Ecto neural progenitor cell (in vitro differentiated cells): ENCODE measurements at places on chromosomes 7 and 10.
A peak's percentile ranks its signal among the peaks of the same experiment; 100 is the strongest.

DNA sequence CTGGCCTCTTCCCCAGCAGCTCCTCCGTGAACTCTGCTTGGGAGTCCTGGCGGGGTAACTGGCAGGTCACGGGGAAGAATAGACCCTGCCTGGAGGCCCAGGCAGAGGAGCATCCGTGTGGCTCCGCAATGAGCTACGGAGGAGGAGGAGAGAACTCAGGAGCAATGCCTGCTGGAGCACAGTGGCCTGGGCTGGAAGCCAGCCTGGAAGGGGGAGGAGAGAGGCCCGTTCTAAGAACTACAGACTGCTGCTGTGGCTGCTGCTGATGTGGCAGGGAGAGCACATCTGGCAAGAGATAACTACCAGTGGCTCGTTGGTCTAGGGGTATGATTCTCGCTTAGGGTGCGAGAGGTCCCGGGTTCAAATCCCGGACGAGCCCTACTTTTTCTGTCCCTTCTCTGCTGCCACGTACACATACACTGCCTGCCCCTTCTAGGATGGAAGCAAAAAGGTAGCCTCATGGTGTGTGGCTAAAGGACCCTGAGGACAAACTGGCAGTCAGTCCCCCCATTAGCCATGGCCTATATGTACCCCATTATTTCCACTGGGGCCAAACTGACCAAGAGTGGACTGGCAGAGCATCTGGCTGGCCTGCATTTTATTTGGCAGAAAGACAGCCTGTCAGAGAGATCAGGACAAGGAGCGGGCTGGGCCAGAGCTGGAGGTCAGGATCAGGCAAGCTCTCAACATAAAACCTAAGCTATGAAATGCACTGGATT, 7.7 kb upstream of the OPN1SW start:
- DNase-seq: peak; percentile 87

DNA sequence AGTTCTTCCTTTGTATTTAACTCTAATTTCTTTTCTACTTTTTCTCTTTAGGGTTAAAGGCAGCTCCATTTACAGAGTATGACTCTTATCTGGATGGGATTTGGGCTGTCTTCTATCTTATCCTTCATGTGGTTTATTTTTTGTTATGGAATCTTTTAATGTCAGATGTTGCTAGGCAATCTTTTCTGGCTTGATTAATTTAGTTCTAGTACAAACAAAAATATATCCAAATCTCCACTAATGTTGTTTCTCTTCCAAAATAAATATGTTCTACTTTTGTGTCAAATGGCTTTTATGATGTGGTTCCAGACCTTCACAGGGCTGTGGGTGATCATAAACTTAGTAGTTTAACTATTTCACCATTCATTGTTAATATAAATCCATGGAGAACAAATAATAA, 246.9 kb downstream of the AHR start:
- no peak for DNase-seq

DNA sequence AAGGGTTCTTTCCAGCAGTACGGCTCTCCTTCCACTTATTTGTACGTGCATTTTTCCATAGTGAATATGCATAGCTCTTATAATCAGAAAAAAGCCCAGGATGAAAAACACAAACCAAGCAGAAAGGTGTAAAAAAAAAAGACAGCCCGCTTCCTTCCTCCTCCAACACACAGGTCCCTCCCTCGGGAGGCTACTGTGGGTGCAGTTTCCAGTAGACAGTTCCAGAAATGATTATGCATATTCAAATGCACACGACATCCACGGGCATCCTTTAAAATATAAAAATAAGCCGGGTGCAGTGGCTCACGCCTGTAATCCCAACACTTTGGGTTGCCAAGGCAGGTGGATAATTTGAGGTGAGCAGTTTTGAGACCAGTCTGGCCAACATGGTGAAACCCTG, 59.9 kb downstream of the TNRC18 start:
- DNase-seq: no peak

GRCh38 chr10:10530313-10530712, 487.4 kb upstream of the CELF2 start:
- DNase-seq: no peak

DNA sequence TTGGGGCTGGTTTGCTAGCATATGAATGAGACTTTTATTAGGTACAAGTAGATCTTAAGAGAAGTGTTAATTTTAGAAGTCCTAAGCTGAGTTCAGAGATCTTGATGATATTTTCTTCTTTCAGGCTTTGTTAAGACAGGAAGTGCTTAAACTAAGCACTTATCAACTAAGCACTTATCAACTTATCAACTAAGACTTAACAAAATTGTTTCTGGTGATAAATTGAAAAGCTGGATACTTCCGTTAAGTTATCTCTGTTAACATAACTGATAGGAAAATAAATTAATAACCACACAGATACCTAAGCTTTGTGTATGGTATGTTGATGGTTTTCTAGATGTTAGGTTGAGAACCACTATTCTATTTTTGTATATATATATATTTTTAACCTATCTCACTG, 113.7 kb downstream of the PHTF2 start:
- DNase-seq: no peak

- no peak for DNase-seq
These were observed 29.6 kb downstream of the STAM start for GRCh38 chr10:17673471-17674061.

DNA sequence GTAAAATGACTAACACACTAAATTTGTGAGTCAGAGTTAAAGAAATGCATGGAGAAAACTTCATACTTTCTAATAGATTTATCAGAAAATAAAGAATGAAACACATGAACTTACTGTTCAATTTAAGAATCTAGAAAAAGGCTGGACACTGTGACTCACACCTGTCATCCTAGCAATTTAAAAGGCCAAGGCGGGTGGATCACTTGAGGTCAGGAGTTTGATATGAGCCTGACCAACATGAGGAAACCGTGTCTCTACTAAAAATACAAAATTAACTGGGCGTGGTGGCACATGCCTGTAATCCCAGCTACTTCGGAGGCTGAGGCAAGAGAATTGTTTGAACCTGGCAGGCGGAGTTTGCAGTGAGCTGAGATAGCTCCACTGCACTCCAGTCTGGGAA, 1106.2 kb upstream of the LRRN3 start:
- DNase-seq: no peak

DNA sequence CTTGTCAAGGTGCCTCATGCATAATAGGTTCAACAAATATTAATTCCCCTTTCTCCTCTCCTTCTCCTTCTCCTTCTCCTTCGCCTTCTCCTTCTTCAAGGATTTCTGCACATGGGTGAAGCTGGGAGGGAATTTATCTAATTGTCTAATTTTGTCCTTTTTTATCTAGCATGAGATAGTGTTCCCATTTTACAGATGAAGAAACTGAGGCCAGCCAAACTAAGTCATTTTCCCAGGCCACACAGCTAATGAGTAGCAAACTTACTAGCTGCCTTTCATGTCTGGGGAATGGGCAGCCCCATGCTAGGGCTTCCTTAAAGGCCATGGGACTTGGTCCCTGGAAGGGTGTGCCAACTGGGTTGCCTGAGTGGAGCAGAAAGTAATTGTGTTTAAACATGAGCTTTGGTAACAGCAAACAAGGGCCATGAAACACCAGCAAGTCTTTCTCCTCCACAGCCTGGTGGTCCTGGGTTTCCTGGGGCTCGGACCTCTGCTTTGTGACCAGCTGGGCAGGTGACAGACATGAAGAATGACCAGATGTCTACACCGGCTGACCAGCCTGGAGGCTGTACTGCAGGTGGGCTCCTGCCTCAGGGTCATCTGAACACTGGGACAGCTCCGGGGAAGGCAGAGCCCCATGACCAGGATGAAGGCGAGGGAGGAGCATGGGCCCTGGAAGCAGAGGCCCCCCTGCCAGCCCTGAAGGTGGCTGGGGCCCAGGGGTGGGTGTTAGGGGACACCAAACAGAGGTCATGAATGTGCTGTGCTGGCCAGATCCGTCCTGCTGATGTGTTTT, 138.0 kb downstream of the PTPN20 start:
- DNase-seq: no peak

GRCh38 chr7:108102671-108103312, 27.4 kb downstream of the LAMB4 start:
- DNase-seq: no peak

DNA sequence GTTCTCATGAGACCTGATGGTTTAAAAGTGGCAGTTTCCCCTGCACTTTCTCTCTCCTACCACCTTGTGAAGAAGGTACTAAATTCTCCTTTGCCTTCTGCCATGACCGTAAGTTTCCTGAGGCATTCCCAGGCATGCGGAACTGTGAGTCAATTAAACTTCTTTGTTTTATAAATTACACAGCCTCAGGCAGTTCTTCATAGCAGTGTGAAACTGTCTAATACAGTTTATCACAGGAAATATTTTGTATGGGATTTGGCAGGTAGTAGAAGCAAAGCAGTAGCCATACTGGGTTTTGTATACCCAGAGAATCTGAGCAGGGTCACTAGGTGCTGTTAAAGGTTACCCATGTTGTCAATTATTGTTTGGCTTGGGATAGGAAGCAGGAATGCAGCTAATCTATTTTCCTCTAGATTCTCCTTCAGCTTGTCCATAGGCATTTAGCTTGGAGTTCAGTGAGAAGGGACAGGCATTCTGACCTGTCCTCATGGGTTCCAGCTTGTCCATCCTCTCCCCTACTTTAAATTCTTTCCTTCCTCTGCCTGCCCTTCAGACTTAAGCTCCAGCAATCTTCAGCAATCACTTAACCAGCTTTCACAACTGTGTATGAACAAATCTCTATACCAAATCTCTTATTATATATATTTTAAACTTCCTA, 186.7 kb downstream of the PCLO start:
- no peak for DNase-seq

GRCh38 chr7:51430480-51431086, 114.0 kb upstream of the COBL start:
- DNase-seq: peak; percentile 69

- no peak for DNase-seq
These were observed 336.1 kb upstream of the KCND2 start for GRCh38 chr7:119936836-119937235.

- DNase-seq: no peak
These were observed 68.6 kb downstream of the ZMIZ1 start for GRCh38 chr10:79137300-79137756.

GRCh38 chr7:36344622-36345021, 45.0 kb upstream of the ANLN start:
- DNase-seq: no peak

- DNase-seq: no peak
These were observed 154.4 kb upstream of the ASAH2 start for GRCh38 chr10:50405723-50406122.

- DNase-seq: no peak
These were observed 56.9 kb upstream of the PPP1R3C start for GRCh38 chr10:91689731-91690168.

DNA sequence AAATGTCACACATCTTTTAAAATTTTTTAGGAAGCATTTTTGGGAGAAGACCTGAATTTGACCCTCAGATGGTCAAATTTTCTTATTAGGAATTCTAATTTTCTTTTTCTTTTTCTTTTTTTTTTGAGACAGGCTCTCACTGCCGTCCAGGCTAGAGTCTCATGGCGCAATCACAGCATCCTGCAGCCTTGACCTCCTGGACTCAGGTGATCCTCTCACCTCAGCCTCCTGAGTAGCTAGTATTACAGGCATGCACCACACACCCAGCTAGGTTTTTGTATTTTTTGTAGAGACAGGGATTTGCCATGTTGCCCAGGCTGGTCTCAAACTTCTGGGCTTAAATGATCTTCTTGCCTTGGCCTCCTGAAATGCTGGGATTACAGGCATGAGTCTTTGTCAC, 65.4 kb downstream of the AKAP9 start:
- no peak for DNase-seq
